ENCODE measurements at places on chromosomes 4 and X. TPM values are rescaled to one million over a fixed set of nuclear protein-coding genes. Genes with fewer than 3 reads are reported as not detected.

- H3K27me3 ChIP-seq: no peaks in the 10 kb centered on the region
- no peaks in the 10 kb centered on the region for H3K4me1 ChIP-seq
- no peak for DNase-seq
- H3K36me3 ChIP-seq: no peaks in the 10 kb centered on the region
- H3K27ac ChIP-seq: no peak overlapping the region
Observed at GRCh38 chrX:46811121-46811520, 25.7 kb upstream of the RP2 start.

- no peak for DNase-seq
- H3K27ac ChIP-seq: no peak overlapping the region
- H3K4me3 ChIP-seq: no peak overlapping the region
- H3K4me1 ChIP-seq: no peaks in the 10 kb centered on the region
Observed at GRCh38 chr4:26746802-26747213, 113.8 kb upstream of the STIM2 start.

DNA sequence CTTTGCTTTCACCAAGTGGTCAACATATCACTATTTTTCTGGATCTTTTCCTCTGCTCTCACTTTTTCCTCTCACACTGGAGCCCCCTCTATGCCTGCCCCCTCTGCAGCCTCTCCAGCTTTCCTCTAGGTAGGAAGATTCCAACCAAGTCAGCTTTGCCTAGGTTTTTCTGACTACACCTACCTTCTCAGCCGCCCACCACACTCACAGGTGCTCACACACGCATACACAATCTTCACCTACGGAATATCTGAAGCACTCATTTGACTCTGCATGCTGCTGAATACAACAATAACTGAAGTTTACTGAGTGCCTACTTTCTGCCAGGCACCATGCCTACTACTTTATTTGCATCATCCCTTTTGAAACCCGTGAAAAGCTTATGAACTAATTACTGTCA is 328.0 kb downstream of the PPP3CA start:
- H3K4me1 ChIP-seq: peaks cover 9% of the 10 kb centered on the region
- DNase-seq: no peak
- H3K4me3 ChIP-seq: no peak overlapping the region

GRCh38 chr4:165207431-165208220 is at the start of gene KLHL2:
KLHL2 (plus strand) TSS chr4:165207561; CDS start chr4:165207877, 316 bp downstream.
- H3K27ac ChIP-seq: peak within 1 kb of the TSS; percentile 66
- H3K4me1 ChIP-seq: peaks cover 5% of the 10 kb centered on the region
- H3K36me3 ChIP-seq: no peaks in the 10 kb centered on the region

DNA sequence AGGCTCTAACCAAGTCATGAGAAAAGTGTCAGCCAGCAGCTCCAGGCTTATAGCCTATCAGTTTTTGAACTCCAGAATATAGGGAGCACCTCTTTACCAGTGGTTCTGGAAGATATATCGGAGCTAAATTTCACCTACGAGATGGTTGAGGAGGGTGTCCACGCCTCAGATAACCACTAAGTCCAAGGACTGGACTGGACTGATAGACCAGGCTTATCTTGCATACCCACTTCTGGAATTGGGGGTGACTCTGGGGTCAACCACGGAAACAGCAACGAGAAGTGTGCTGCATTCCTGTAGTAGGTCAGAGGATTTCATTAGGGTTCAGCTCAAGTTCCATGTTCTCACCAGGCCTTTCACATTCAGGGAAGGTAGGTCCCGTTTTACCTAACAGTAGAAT is 38.6 kb upstream of the TRPC3 start:
- H3K4me3 ChIP-seq: no peak overlapping the region
- no peak overlapping the region for H3K27ac ChIP-seq
- no peaks in the 10 kb centered on the region for H3K36me3 ChIP-seq
- no peak for DNase-seq

DNA sequence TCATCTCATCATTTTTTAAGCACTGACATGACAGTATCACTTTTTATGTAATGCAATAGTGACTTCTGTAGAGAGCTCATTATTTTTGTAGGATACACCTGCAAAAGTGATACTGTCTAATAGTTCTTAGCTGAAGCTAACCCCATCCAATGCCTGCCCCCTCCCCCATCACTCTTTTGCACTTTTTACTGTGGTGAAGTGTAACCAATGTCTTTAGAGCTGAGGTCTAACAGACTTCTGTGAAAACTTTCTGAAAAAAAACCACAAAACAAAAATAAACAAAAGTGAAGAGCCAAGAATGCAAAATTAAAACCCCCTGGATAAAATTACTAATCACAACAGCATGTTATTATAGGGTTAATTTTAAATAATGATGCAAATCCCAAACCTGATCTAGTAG is 301.1 kb downstream of the ANK2 start:
- no peaks in the 10 kb centered on the region for H3K4me1 ChIP-seq
- H3K27ac ChIP-seq: no peak overlapping the region
- H3K36me3 ChIP-seq: no peaks in the 10 kb centered on the region
- DNase-seq: no peak
- H3K4me3 ChIP-seq: no peak overlapping the region
- no peaks in the 10 kb centered on the region for H3K27me3 ChIP-seq

GRCh38 chr4:2127609-2128332 is 68.6 kb downstream of the NAT8L start:
- no peak for DNase-seq
- no peaks in the 10 kb centered on the region for H3K36me3 ChIP-seq
- H3K27ac ChIP-seq: no peak overlapping the region
- H3K4me1 ChIP-seq: no peaks in the 10 kb centered on the region

DNA sequence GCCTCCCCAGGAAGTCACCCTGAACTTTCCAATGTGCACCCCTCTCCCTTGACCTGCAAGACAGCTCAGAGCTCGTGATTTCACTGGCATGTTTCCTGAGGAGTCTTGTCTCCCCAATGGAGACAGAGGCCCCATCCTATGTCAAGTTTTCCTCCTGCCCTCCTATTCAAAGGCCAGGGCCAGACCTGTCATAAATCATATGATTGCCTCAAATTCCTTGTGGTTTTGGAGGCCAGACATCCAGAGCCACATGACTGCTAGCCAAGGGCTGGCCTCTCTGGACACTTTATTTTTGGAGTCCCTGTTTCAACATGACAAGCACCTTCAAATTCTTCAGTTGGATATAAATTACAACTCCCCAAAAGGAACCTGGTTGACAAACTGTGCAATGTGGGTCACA is 76.0 kb upstream of the TFDP3 start:
- no peaks in the 10 kb centered on the region for H3K27me3 ChIP-seq
- no peak overlapping the region for H3K4me3 ChIP-seq
- H3K36me3 ChIP-seq: no peaks in the 10 kb centered on the region
- no peaks in the 10 kb centered on the region for H3K4me1 ChIP-seq
- DNase-seq: no peak

GRCh38 chr4:128191115-128191781 is 96.4 kb downstream of the PGRMC2 start:
- H3K27me3 ChIP-seq: no peaks in the 10 kb centered on the region
- no peak overlapping the region for H3K4me3 ChIP-seq
- DNase-seq: peak; percentile 74
- H3K36me3 ChIP-seq: no peaks in the 10 kb centered on the region
- no peaks in the 10 kb centered on the region for H3K4me1 ChIP-seq

DNA sequence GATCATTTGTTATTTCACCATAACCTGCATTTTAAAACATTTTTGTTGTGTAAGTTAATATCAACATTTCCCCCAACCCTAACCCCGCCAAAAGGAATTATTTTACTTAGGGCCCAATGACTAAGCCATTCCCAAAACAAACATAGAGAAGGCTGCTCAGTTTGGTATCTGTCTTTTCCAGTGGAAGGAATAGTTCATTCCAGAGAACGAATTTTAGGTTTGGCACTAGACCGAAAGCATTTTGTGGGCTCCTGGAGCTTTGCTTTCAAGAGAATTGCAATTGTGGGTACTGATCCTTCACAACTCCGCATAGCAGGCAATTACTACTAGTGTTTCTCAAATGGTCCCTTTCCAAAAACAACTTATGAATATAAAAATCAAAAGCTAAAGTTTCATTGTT is 226.7 kb upstream of the MAD2L1 start:
- no peak overlapping the region for H3K27ac ChIP-seq
- H3K4me1 ChIP-seq: no peaks in the 10 kb centered on the region
- no peaks in the 10 kb centered on the region for H3K27me3 ChIP-seq
- H3K4me3 ChIP-seq: no peak overlapping the region
- H3K36me3 ChIP-seq: no peaks in the 10 kb centered on the region

DNA sequence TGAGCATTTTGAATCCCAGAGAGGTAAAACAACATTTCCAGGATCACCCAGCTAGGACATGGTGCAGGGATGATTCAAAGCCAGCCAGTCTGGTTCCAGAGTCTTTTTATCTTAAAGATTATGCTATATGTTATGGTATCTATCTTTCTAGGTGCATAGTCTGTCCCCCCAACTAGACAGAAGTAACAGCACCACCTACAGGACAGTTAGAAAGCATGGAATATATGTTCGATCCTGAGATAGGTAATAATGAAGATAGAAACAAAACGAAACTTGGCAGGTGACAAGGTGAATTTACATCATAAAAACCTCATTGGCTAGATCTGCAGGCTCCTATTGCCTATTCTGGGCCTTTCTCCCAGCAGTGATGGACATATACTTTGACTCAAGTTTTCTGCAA is 723.2 kb downstream of the SMARCA1 start:
- no peak overlapping the region for H3K27ac ChIP-seq
- DNase-seq: no peak
- H3K4me1 ChIP-seq: no peaks in the 10 kb centered on the region
- H3K4me3 ChIP-seq: no peak overlapping the region
- H3K27me3 ChIP-seq: no peaks in the 10 kb centered on the region

GRCh38 chr4:85512446-85513205 is 37.7 kb downstream of the ARHGAP24 start:
- H3K36me3 ChIP-seq: no peaks in the 10 kb centered on the region
- H3K4me1 ChIP-seq: no peaks in the 10 kb centered on the region
- no peak overlapping the region for H3K27ac ChIP-seq
- DNase-seq: no peak
- H3K27me3 ChIP-seq: no peaks in the 10 kb centered on the region

GRCh38 chr4:115537387-115537786 is 424.0 kb upstream of the NDST4 start:
- no peak overlapping the region for H3K4me3 ChIP-seq
- H3K27ac ChIP-seq: no peak overlapping the region
- DNase-seq: no peak
- H3K27me3 ChIP-seq: no peaks in the 10 kb centered on the region
- H3K4me1 ChIP-seq: no peaks in the 10 kb centered on the region

GRCh38 chr4:46804781-46805413 is 104.1 kb downstream of the COX7B2 start:
- no peaks in the 10 kb centered on the region for H3K36me3 ChIP-seq
- H3K4me3 ChIP-seq: no peak overlapping the region
- no peak for DNase-seq
- no peaks in the 10 kb centered on the region for H3K27me3 ChIP-seq
- H3K27ac ChIP-seq: no peak overlapping the region

- H3K4me3 ChIP-seq: no peak overlapping the region
- no peaks in the 10 kb centered on the region for H3K27me3 ChIP-seq
- no peaks in the 10 kb centered on the region for H3K36me3 ChIP-seq
- H3K27ac ChIP-seq: no peak overlapping the region
Observed at GRCh38 chr4:174118171-174118570, 165.3 kb downstream of the FBXO8 start.

DNA sequence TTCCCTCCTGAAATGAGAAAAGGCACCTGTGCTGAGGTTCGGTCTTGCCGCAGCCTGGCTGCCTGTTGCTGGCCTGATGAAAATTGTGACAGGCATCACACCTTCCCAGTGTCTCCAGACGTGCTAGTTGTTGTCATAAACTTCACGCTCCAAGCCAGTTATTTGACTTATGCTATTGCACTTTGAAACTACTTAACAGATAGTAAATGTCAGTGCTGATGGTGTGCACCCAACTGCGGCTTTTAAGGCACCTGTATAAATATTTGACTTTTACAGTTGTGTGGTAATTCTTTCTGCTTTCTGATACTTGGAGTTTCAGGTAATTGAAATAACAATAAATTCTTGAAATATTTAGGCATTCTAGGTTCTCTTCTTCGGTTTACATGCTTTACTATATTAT is 1.8 kb downstream of the WWC2 start:
- H3K36me3 ChIP-seq: no peaks in the 10 kb centered on the region
- H3K4me3 ChIP-seq: peak overlapping the region; percentile 79
- H3K4me1 ChIP-seq: peaks cover 10% of the 10 kb centered on the region
- H3K27me3 ChIP-seq: no peaks in the 10 kb centered on the region

DNA sequence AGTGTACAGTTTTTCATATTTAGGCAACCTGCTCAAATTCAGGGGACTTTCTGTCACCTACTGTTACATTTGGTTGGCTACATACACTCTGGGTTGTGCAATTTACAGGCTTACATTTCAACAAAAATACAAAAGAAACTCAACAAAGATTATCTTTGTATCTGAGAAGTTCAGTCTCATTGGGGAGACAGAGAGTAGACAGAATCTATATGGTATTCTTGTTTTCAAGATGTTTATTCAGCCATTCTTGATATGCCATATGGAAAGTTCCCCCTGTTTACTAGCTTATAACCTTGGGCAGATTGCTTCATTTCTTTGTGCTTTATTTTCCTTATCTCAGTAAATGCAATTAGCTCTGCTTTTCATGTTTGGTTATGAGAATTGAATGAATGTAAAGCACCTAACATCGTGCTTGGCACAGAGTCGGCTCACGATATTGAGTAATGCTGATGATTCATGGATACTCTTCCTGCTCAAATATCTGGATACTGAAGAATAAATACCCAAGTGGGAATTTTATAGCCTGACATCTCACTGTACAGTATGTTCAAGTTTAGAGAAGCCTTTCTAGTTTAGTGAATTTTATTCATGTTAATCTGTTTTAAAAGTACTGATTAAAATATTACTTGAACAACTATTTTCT is 96.5 kb upstream of the PACRGL start:
- no peaks in the 10 kb centered on the region for H3K4me1 ChIP-seq
- no peak overlapping the region for H3K4me3 ChIP-seq
- DNase-seq: no peak
- no peaks in the 10 kb centered on the region for H3K27me3 ChIP-seq
- no peaks in the 10 kb centered on the region for H3K36me3 ChIP-seq
- H3K27ac ChIP-seq: no peak overlapping the region

DNA sequence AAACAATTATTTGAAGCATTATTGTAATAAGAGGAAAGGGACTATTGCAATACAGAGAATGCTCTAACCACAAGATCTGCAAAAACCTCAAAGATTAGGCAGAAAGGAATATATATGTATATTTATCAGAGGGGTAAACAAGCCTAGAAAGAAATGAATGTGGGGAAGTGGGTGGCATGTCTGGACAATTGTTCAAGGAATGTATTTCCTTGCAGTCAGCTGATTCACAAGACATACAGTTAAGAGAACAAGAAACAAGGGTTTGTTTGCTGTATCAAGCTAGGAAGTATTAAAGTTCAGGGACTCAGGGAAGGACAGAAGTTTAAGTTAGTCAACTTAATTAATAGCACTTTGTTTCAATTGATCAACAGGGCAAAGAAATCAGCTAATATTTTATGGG is 514.7 kb downstream of the CENPC start:
- H3K27ac ChIP-seq: no peak overlapping the region
- no peaks in the 10 kb centered on the region for H3K36me3 ChIP-seq
- no peaks in the 10 kb centered on the region for H3K4me1 ChIP-seq
- H3K4me3 ChIP-seq: no peak overlapping the region
- no peaks in the 10 kb centered on the region for H3K27me3 ChIP-seq
- DNase-seq: no peak

GRCh38 chr4:152398060-152398459 is 137.8 kb downstream of the FBXW7 start:
- H3K27ac ChIP-seq: no peak overlapping the region
- DNase-seq: no peak
- no peaks in the 10 kb centered on the region for H3K36me3 ChIP-seq
- no peaks in the 10 kb centered on the region for H3K27me3 ChIP-seq

ABCG2 gene
- total RNA-seq: 6.1 TPM

SOX3 gene
- total RNA-seq: not detected

AR gene
- total RNA-seq: 16.3 TPM

TMSB15A gene
- total RNA-seq: not detected

ZCCHC12 gene
- total RNA-seq: not detected

GAGE12C gene
- not detected for total RNA-seq

Measured in ascending aorta (tissue), 2 donors.